ENCODE measurements at places on chromosomes 4 and X.

DNA sequence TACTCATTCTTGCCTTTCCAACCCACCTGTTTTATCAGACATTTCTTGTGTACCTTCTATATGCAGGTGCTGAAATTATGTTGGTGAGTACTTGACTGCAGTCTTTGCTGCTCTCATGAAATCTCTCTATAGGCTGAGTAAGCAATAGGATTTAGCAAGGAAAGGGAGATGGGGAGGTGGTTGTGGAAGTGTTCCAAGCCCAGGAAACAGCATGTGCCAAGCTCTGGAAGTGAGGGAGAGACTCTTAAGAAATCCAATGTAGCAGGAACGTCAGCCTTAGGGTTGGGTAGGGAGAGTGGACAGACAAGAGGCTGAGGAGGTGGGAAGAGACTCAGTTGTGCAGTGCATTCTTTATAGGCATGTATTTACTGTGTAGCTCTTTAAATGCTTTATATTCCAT is 5.6 kb downstream of the SEPTIN11 start:
- no peak for DNase-seq
- H3K4me1 ChIP-seq, result peaks cover 21% of the 10 kb centered on the region
- H3K4me3 ChIP-seq, result no peak overlapping the region
- H3K27ac ChIP-seq, result no peak overlapping the region
- H3K36me3 ChIP-seq, result no peaks in the 10 kb centered on the region

DNA sequence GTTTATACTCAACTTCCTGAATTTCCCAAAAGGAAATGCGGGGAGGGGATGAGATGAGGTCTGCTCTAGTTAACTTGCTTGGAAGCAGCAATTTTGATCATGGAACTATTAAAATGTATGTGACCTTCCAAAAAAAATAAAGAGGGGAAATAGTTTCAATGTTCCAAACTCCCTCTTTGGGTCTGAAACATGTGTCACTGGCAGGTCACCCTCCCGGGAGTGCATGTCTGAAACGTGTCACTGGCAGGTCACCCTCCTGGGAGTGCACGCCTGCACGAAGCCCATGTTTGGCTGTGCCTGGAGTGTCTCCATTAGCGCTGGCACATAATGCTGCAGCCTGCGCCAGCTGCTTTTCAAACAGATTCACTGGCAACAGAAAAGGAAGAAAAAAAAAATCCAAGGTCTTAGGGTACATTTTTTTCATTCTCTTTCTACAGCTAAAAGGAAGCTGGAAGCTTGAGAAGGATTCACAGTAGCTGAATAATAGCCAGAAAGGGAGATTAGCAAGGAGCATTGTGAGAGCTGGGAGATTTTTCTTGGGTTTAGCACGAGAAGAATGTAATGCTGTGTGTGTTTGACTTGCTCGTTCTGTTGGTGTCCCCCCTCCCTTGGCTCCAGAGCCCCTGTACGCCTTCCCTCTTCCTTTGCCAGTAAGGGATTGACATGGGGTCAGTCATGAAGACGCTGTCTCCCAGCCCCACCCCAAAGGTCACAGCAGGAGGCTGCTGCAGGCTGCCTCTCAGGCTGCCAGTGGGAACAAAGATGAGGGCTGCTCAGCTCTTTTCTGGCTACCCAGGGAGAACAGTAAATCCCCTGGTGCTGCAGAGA is 39.2 kb upstream of the TLR3 start:
- H3K4me1 ChIP-seq, result peaks cover 31% of the 10 kb centered on the region
- peak overlapping the region; percentile 91 for H3K27ac ChIP-seq
- no peaks in the 10 kb centered on the region for H3K36me3 ChIP-seq
- DNase-seq, result peak; percentile 90
- H3K4me3 ChIP-seq, result peak overlapping the region; percentile 23
- no peaks in the 10 kb centered on the region for H3K27me3 ChIP-seq

DNA sequence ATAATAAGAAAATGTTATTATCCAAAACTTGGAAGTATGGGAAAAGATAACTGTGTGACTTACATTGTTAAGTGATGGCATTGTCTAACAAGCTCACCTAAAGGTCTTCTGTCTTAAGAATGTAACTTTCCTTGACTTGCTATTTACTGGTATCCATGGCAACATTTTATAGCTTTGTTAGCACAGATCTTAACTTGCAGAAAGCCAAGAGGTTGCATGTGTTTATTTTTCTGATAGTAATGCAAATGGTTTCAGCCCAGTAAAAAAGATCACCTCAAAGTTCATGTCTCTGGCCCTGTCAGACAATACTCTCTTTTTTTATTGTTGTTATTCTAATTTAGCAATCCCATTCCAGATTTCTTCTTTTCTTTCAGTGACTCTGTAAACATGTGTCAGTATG is 425.3 kb downstream of the SPRY1 start:
- H3K4me3 ChIP-seq, result no peak overlapping the region
- peaks cover 8% of the 10 kb centered on the region for H3K4me1 ChIP-seq
- DNase-seq, result no peak
- H3K36me3 ChIP-seq, result no peaks in the 10 kb centered on the region

- no peak for DNase-seq
- H3K27ac ChIP-seq, result no peak overlapping the region
- H3K4me3 ChIP-seq, result no peak overlapping the region
- H3K36me3 ChIP-seq, result no peaks in the 10 kb centered on the region
- no peaks in the 10 kb centered on the region for H3K27me3 ChIP-seq
These were observed 53.1 kb upstream of the HPGD start for GRCh38 chr4:174575436-174575835.

DNA sequence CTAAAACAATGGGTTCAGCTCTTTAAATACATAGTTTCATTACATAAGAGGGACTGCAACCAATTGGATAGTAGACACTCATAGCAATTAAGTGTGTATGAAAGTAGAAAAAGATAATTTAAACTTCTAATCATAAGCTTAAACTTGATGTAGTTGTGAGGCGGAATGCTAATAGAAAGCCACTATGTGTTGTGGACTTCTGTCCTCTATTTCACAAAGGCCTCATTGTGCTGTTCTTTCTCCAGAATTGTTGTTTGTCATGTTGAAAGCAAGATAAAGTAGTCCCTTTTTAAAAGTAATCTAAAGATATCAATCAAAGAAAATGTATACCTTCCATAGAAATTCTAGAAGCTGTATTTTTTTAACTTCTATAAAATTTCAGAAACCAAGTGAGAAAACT is 329.4 kb downstream of the KLHL4 start:
- H3K36me3 ChIP-seq, result no peaks in the 10 kb centered on the region
- H3K27me3 ChIP-seq, result no peaks in the 10 kb centered on the region
- H3K4me1 ChIP-seq, result no peaks in the 10 kb centered on the region
- DNase-seq, result no peak
- H3K27ac ChIP-seq, result no peak overlapping the region

DNA sequence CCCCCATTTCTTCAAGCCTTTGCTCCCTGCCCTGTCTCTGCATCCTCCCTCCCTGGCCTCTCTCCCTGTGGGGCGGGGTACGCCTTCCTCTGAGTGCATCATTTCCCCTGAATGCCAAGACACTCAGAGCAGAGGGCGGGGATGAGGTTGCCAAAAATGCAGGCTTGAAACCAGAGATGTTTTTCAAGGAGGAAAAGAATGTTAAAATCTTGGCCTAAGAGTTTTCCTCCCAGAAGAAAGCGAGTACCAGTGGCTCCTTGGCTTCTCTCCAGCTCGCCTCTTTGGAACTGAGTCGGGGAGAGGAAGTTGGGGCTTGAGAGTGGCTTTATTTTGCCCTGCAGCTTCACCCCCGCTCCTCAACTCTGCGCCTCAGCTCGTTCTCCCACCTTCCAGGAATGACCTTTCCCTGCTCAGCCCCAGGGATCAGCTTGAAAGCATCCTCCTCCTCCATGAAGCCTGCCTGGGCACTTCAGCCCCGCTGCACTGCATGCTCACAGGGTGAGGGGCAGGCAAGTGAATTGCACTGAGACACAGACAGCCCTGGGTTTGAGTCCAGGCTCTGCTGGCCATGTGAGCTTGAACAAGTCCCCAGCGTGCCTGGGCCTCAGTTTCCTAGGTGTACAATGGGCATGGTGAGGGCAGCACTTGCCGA is 57.5 kb upstream of the SORCS2 start:
- no peak overlapping the region for H3K27ac ChIP-seq
- no peak overlapping the region for H3K4me3 ChIP-seq
- no peak for DNase-seq
- no peaks in the 10 kb centered on the region for H3K4me1 ChIP-seq

- DNase-seq, result no peak
- H3K4me1 ChIP-seq, result no peaks in the 10 kb centered on the region
These were observed 10.5 kb downstream of the PTTG2 start for GRCh38 chr4:37970702-37971101.

- DNase-seq, result no peak
- H3K27ac ChIP-seq, result no peak overlapping the region
- no peak overlapping the region for H3K4me3 ChIP-seq
- no peaks in the 10 kb centered on the region for H3K27me3 ChIP-seq
These were observed 285.3 kb downstream of the ANKRD50 start for GRCh38 chr4:124427095-124427767.

DNA sequence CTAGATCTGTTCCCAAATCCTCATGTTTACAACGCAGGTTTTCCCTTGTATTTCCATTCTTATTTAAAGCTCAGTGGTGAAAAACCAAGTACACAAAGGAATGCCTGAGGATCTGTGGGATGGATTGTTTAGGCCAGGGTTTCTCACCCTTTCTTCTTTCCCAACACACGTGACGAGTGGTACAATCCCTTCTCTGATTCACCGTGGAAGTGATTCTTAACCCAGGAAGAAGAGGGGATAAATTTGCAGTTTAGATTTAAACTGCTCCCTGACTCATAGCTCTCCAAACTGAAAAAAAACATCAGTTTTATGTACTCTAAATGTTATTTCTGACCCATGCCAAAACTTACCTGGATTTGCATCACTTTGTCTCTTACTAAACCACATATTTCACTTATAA is 17.0 kb downstream of the PAQR3 start:
- no peaks in the 10 kb centered on the region for H3K36me3 ChIP-seq
- peak; percentile 19 for DNase-seq

- H3K4me1 ChIP-seq, result no peaks in the 10 kb centered on the region
- no peaks in the 10 kb centered on the region for H3K36me3 ChIP-seq
- DNase-seq, result peak; percentile 39
- H3K27ac ChIP-seq, result no peak overlapping the region
These were observed 497 bp downstream of the HPGD start for GRCh38 chr4:174521800-174522182.

GRCh38 chr4:4386736-4387392 is at the start of gene NSG1:
Gene NSG1, plus strand, starts transcription at chr4:4387102. Its CDS starts 528 bp downstream, at chr4:4387630.
- H3K4me1 ChIP-seq, result peaks cover 22% of the 10 kb centered on the region
- H3K27me3 ChIP-seq, result peaks cover 92% of the 10 kb centered on the region
- H3K36me3 ChIP-seq, result no peaks in the 10 kb centered on the region
- peak; percentile 73 for DNase-seq

GRCh38 chr4:77538144-77538543 is 67.5 kb upstream of the CXCL13 start:
- no peak overlapping the region for H3K27ac ChIP-seq
- DNase-seq, result no peak
- H3K4me3 ChIP-seq, result no peak overlapping the region

DNA sequence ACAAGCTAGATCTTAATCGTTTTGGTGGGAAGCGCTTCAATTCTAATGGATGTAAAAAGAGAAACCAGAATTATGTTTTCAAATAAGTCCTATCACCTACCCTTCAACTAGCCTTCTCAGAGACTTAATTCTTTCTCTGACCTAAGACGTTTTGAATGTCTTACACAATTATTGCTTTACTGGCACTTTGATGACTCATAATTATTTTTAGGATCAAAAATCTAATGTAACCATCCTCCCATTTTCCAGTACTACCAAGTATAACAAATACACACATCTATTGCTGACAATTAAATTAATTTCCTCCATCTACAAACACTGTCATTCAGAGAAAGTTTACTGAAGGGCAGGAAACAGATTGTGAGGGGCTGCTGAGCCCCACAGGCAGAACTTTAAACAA is 108.6 kb downstream of the PPP3CA start:
- H3K36me3 ChIP-seq, result no peaks in the 10 kb centered on the region
- H3K4me3 ChIP-seq, result no peak overlapping the region
- DNase-seq, result no peak
- no peaks in the 10 kb centered on the region for H3K4me1 ChIP-seq
- no peaks in the 10 kb centered on the region for H3K27me3 ChIP-seq
- no peak overlapping the region for H3K27ac ChIP-seq

GRCh38 chr4:2799224-2799911 is 6.5 kb downstream of the SH3BP2 start:
- peaks cover 13% of the 10 kb centered on the region for H3K4me1 ChIP-seq
- H3K27me3 ChIP-seq, result peaks cover 9% of the 10 kb centered on the region
- H3K27ac ChIP-seq, result no peak overlapping the region

DNA sequence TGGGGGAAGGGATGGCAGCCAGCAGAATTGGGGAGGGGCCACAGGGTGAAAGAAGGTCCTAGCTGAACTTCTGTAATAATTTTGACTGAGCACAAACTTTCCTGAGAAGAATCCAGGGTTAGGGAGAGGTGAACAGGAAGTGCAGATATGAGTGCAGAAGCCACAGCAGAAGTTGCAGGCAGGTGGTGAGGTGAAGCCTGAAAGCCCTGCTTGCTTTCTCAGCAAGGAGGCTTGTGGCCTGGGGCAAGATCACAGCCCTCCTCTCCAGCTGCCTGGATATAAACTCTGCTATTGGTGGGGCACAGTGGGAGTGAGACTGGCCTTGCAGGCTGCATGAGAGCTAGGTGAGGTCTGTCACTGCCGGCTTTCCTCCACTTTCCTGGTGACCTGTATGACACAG is 44.1 kb upstream of the UPRT start:
- no peak overlapping the region for H3K27ac ChIP-seq
- no peak overlapping the region for H3K4me3 ChIP-seq
- no peak for DNase-seq
- H3K4me1 ChIP-seq, result peaks cover 5% of the 10 kb centered on the region
- no peaks in the 10 kb centered on the region for H3K36me3 ChIP-seq

DNA sequence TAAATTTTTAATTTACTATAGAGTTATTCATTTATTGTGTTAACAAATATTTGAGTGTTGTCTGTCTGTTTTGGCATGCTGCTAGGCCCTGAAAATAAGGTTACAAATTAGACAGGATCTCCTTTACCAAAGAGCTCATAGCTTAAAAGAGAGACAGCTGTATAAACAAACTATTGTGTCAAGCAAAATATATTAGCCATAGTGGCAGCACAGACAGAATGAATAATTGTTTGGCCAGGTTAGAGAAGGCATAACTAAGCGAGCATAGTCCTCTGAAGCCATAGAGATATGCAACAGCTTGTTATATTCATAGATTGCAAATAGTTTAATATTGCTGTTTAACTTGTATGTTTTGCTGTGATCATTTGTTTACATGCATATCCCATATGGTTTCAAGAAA is 66.7 kb upstream of the NDUFC1 start:
- no peaks in the 10 kb centered on the region for H3K4me1 ChIP-seq
- no peak for DNase-seq
- peaks cover 9% of the 10 kb centered on the region for H3K36me3 ChIP-seq
- no peak overlapping the region for H3K4me3 ChIP-seq
- H3K27ac ChIP-seq, result no peak overlapping the region

DNA sequence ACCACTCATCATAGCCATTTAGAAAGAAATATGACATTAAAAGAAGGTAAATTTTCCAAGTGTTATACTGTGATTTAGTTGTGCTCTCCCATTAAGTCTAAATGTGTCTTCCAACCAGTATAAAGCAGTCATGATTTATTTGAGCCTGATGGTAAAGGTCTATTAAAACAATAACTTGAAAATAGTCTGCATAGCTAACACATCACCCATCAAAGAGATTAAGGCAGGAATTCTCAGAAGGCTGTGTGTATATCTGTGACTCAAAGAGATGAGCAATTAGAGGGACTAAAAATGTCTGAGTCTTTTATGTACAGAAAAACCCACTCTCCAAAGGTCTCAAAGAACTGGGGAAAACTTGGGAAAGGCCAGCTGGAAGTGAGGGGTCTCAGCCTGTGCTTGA is 70.3 kb upstream of the IQCM start:
- peaks cover 4% of the 10 kb centered on the region for H3K4me1 ChIP-seq
- no peak for DNase-seq
- no peak overlapping the region for H3K27ac ChIP-seq
- H3K27me3 ChIP-seq, result no peaks in the 10 kb centered on the region
- H3K4me3 ChIP-seq, result no peak overlapping the region

Data from neural progenitor cell (in vitro differentiated cells).